Smooth muscle cell of bladder (primary cell): ENCODE measurements at places on chromosomes 7 and 10. TPM values are rescaled to one million over a fixed set of nuclear protein-coding genes. Genes with fewer than 3 reads are reported as not detected.

PTN gene
- total RNA-seq = 27.8 and 36.4 TPM in 2 replicates

DENND2A gene
- 15.6 and 37.5 TPM in 2 replicates for total RNA-seq

VAX1 gene
- not detected in 2 replicates for total RNA-seq

RSPH10B gene
- total RNA-seq = 0.09 TPM in 1 of 2 replicates, not detected in the other

SLC29A4 gene
- 3.8 and 5.7 TPM in 2 replicates for total RNA-seq

PGAM1 gene
- 280 and 341 TPM in 2 replicates for total RNA-seq

PLCE1 gene
- total RNA-seq = 0.28 and 0.55 TPM in 2 replicates

DLD gene
- total RNA-seq = 40.1 and 46.2 TPM in 2 replicates

RAB11FIP2 gene
- 11.5 and 14.1 TPM in 2 replicates for total RNA-seq

C10orf53 gene
- not detected in 2 replicates for total RNA-seq

FAS gene
- total RNA-seq = 61.8 and 67.6 TPM in 2 replicates

GDF2 gene
- total RNA-seq = not detected in 2 replicates

SRI gene
- total RNA-seq = 80.6 and 135 TPM in 2 replicates

CCDC6 gene
- total RNA-seq = 20.6 and 21.1 TPM in 2 replicates

ADCYAP1R1 gene
- total RNA-seq = under 0.01 TPM in 1 of 2 replicates, not detected in the other

STEAP2 gene
- total RNA-seq = 36.7 and 50.3 TPM in 2 replicates

NAT16 gene
- total RNA-seq = not detected in 2 replicates

SEMA3A gene
- 45.2 and 51.4 TPM in 2 replicates for total RNA-seq
